CD4-positive, CD25-positive, alpha-beta regulatory T cell (primary cell): ENCODE measurements at places on chromosomes 7 and 10. TPM values are rescaled to one million over a fixed set of nuclear protein-coding genes. Genes with fewer than 3 reads are reported as not detected.

Gene GIMAP6
- total RNA-seq = 43.8 TPM

DNA sequence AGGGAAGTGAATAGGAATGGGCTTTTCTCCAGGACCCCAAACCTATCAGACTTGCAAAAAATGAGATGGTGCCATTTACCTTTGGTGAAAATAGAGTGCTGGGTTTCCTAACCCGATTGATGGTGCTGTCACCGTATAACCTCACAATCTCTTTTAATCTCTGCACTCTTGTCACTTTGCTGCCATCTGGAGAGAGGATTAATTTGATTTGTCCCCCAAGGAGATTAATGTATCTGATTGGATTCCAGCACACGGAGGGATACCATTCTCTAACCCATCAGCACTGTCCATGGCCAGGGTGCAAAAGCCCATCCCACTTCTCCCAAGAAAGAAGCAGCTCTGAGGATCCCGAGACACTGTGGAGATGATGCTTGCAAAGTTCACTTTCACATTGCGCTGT, 86.3 kb upstream of the NFE2L3 start:
- no peak overlapping the region for H3K27ac ChIP-seq
- H3K4me1 ChIP-seq = peaks cover 4% of the 10 kb centered on the region
- peaks cover 3% of the 10 kb centered on the region for H3K27me3 ChIP-seq
- DNase-seq = no peak
- H3K4me3 ChIP-seq = no peak overlapping the region

GRCh38 chr7:28311670-28312069, 100.6 kb upstream of the CREB5 start:
- no peak overlapping the region for H3K4me3 ChIP-seq
- no peak for DNase-seq
- peaks cover 14% of the 10 kb centered on the region for H3K27me3 ChIP-seq
- no peak overlapping the region for H3K27ac ChIP-seq
- H3K36me3 ChIP-seq = no peaks in the 10 kb centered on the region

DNA sequence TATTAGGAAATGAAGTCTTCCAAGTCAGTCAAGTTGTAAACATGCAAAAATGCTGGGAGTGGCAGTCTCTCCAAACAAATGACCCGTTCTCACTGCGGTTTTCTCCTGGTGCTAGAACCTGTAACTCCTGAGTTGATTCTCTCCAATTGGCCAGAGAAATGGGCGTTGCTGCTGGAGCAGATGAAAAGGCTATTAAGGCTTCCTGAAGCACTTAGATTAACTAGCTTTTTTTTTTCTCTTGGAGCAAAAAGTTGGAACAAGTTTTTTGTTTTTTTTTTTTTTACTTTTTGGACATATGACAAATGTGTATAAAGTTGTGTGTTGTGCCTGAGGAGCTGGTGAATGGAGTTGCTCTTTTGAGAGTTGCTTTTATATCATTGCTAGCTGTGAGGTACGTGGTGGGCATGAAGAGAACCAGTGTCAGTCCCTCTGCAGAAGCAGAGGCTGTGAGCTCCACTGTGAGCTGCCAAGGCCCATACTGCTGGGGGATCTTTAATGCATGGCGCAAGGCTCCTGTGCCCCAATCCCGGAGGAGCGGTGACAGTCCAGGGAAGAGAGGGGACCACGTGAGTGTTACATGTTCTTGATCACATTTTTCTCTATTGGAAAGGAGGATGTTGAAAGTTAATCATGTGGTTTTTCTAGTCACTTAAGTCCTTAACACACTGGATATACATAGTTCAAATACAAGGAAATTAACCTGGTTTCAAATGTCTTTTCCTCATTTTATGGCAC, 393.6 kb upstream of the GALNT17 start:
- DNase-seq = no peak
- no peaks in the 10 kb centered on the region for H3K4me1 ChIP-seq
- H3K27ac ChIP-seq = no peak overlapping the region
